ENCODE measurements at places on chromosomes 1 and 21.
A peak's percentile ranks its signal among the peaks of the same experiment; 100 is the strongest.

DNA sequence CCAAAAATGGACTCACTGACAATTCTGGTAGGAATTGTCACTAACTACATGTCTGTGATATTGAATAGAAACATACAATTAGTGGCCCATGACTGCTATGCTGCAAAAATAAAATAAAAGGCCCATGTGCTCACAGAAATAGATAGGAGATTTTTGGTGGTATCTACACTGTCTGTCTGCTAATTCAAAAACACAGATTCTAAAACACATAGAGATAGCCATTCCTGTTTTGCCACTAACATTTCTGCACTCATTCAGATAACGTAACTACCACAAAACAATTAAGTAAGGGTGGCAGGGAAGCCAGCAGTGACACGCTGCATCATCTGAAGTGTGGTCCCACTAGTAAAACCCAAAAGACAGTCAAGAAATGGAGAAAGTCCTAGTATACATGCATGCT is 202.2 kb upstream of the NFIA start:
- no peak for DNase-seq

DNA sequence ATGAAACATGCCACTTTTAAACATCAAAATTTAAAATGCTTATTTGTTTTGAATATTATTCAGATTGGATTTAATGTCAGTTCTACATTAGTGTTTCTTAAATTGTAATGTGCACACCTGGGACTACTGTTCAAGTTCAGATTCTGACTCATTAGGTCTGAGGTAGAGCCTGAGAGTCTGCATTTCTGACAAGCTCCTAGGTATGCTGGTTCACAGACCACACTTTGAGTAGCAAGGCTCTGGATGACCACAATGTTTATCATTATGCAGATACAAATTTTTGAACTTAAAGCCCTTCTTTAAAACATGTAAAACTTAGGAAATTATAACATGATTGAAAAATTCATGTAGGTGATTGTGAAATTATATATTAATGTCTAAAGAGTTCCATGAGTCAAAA is 40.2 kb downstream of the TTLL7 start:
- DNase-seq: no peak

GRCh38 chr1:212727386-212728181 is 27.9 kb upstream of the BATF3 start:
- peak; percentile 34 for DNase-seq

DNA sequence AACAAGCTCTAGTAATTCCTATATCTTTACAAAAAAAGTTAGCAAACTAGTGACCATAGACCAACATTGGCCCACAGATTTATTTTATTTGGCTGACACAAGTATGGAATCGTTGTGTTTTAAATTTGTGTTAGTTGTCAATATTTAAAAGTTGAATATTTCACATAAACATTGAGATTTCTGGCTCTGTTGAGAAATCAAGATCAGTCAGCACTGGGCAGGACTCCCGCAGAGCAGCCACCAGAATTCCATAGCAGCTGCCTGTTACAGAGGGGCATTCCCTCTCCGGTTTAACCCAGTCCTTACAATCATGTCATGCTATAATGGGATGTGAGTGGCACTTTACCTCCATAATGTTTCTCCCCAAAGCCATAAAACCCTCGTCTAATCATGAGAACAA is 79.2 kb upstream of the NRIP1 start:
- DNase-seq: no peak

GRCh38 chr1:187605736-187606135 is 777.0 kb downstream of the PLA2G4A start:
- no peak for DNase-seq

DNA sequence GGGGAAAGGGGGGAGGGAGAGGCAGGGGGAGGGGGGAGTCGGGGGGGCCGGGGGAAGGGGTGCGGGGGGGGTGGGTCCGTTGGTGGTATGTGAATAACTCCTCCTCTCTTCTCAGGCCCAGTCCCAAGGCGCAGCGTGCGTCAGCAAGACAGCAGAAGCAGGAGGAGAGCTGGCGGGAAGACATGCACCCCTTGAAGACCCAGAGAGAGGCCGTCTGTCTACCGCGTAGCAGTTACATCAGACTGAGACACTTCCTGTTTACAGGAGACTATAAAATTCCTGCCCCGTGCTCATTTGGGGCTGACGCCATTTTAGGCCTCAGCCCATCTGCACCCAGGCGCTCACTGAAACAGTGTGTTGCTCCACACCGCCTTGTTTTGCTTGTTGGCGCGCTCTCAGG is 55.3 kb downstream of the SETD4 start:
- DNase-seq: peak; percentile 14

DNA sequence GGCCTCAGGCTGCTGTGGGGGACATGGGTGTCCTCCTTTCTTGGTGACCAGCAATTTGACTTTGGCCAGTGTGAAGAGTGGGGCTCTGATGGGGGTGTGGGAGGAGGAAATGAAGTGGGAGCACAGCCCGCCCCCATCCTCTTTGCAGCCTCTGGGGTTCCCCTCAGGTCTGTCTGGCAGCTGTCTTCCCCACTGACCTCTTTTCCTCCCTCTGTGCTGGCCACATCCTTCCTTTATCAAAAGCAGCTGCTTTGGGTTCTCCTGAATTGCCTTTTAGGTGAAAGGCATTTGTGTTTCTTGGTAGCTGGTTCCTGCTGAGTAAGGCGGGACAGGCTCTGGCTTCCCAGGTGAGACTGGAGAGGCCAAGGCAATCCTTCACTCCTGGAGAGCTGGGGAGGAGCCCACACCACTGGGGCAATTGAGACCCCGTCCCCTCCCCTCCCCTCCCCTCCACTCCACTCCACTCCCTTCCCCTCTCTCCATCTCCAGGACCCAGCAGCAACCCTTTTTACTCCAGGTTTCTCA is 24.9 kb downstream of the PCAT6 start:
- DNase-seq: peak; percentile 10

- no peak for DNase-seq
These were observed 55.3 kb upstream of the SAMD13 start for GRCh38 chr1:84246213-84246612.
